ENCODE measurements at places on chromosomes 3 and 15.
A peak's percentile ranks its signal among the peaks of the same experiment; 100 is the strongest.

DNA sequence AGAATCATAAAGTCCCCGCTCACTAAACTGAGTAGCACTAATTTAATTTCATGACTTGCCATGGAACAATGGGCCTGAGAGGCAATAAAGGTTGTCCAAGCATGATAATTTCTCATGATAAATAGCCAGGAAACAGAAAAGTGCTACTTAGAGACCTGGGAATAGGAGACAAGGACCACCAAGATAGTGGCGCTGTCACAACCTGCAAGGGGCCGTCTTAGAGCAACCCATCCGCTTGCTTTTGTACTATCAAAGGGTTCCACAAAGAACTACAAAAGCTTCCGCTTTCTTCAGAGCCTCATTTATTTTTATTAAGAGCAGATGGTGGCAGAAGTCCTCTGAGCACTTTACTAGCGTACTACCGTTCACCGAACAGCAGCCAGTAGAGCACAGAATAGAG is 421.7 kb upstream of the GRM7 start:
- DNase-seq: no peak

GRCh38 chr15:68389936-68390817 is 41.8 kb downstream of the ITGA11 start:
- no peak for DNase-seq

DNA sequence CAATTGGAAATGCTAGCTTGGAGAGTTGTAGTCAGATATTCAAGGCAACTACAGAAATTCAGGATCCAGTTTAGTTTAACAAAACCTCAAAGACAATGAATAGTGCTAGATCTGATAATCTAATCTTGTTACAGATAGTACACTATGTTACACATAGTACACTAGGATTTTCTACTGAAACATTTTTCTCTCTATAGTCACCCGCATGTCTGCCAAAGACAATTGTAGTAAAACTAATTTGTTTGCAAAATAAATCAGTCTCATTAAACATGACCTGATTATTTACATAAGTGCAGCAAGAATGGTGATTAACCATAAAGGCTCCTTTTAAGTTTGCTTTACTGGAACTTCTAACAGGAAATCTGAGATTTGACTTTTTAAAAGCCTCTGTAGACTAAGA is 52.0 kb downstream of the ILDR1 start:
- DNase-seq: no peak

DNA sequence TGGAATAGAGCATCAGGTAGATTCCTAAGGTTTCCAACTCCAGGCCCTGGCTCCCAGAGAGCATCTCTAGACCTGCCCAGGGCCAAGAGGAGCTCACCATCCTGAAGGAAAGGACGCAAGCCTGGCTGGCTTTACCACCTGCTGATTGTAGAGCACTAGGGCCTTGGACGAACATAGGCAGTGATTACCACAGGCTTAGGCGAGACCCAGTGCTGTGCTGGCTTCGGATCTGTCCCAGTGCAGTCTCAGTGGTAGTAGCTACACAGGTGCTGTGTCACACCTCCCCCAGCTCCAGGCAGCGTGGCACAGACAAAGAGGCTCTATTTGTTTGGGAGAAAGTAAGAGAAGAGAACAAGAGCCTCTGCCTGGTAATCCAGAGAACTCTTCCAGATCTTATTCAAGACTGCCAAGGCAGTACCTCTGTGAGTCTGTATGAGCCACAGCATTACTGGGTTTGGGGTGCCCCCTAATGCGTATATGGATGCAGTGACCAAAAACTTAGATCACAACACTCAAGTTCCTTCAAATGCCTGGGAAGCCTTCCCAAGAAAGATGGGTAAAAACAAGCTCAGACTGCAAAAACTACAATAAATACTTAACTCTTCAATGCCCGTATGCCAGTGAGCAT is 25.4 kb downstream of the ISG20 start:
- peak; percentile 28 for DNase-seq

- no peak for DNase-seq
These were observed 596.0 kb downstream of the NTRK3 start for GRCh38 chr15:87660251-87661129.

DNA sequence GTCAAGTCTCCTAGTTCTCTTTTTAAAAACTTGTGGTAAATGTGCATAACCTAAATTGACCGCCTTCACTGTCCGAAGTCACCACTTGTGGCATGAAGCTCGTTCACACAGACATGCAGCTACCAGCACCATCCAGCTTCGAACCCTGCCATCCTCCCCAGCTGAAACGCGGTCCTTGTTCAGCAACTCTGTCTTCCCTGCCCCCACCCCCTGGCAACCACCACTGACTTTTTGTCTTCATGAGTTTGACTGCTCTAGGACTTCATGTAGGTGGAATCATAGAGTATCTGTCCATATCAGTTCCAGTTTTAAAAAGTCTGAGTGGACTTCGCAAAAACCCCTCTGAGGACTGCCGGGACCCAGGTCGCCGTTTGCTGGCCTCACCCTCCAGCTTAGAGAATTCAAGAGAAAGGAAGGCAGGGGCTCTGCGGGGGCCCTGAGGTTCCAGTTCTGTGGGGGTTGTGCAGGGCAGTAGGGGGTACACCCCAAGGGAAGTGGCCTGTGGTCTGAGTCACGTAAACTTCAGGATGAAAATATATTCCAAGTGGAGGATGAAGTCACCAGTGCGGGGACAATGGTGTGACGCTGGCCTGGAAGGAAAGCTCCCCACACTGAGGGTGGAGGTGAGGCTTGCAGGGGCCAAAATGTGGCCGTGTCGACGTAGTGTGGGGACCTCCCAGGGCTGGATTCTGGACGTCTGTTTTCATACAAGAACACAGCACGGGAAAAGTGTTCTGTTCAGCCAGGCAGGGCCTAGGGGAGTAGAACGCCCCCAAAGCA is 67.6 kb downstream of the ABTB1 start:
- peak; percentile 9 for DNase-seq

GRCh38 chr3:45180899-45181298 is 34.7 kb upstream of the CDCP1 start:
- DNase-seq: no peak

GRCh38 chr15:63084806-63085205 is 36.9 kb upstream of the LACTB start:
- no peak for DNase-seq

DNA sequence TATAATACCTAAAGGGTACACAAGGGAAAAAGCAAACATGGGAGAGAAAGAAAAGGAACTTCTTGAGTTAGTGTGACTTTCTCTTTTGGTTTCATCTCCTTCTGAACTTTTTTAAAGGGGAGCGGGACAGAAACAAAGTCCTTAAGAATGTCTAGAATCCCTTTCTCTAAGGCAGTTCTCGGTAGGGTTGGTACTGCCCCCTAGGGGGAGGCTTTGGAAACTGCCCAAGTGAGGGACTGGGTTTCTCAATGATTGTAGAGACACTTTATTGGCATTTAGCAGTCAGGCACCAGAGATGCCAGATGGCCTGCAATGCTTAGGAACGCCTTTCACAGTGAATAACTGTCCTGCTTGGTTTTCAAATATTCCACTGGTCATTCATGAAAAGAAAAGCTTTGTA is 172.7 kb downstream of the WDR72 start:
- peak; percentile 65 for DNase-seq

- DNase-seq: no peak
These were observed 91.8 kb upstream of the BCL6 start for GRCh38 chr3:187836823-187837770.

DNA sequence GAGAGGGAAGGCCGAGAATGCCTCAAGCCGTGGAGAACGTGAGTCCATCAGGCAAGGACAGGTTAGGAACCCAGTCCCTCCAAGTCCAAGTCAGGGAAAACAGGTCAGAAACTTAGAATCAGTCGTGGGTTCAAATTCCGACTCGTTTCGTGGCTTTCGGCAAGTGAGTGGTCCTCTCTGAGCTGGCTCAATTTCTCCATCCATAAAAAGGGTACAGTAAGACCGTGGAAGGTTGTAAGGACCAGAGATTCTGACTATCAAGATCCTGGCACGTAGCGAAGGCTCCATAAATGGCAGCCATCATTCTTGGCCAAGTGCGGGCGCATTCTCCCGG is 604 bp upstream of the MED12L start:
- DNase-seq: no peak

GRCh38 chr15:97504031-97504792 is 456.3 kb upstream of the ARRDC4 start:
- no peak for DNase-seq

DNA sequence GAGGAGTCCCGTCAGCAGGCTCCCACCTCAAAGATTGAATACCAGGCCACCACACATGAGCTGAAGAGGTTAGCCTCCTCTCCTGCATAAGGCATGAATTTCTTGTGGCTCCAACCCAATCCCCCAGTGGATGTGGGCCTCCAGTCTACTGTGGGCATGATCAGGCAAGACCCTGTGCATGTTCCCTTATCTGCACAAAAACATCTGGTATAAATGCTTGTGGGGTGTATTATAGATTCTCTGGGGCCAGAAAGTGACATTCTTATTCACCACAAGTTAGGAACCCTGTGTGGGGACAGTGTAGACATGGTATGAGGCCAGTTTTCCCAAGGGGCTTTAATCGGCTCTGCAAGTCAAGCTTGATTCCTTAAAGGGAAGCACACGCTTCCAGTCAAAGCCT is 18.2 kb upstream of the UBP1 start:
- DNase-seq: no peak

DNA sequence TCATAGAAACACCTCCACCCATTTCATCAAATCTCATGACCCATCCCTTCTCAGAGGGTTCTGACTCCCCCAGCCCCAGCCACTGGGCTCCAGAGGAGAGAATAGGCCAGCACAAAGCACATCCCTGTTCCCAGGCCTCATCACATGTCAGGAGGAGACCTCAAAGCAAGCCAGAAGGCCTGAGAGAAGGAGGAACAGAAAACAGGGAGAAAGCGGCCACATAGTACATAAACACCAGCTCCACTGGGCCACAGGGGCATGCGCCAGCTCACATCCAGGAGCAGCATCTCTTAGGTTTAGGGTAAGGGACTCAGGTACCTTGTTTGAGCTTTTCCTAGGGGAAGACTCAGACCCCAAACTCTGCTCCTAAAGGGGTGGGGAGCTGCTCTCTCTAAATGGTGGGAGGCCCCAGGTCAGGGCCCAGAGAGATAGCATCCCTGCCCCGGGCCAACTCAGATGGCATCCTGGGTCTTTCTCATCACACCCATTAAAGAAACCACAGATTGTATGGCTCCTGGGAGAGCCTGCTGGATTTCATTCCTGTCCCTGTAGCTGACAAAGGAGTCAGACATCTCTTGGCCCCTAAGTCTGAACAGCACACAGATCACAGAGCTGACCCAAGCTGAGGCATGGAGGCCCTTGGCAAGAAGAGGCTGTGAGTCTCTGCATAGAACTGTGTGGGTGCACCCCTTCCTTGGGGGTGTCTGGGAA is 2.5 kb downstream of the SHF start:
- no peak for DNase-seq

DNA sequence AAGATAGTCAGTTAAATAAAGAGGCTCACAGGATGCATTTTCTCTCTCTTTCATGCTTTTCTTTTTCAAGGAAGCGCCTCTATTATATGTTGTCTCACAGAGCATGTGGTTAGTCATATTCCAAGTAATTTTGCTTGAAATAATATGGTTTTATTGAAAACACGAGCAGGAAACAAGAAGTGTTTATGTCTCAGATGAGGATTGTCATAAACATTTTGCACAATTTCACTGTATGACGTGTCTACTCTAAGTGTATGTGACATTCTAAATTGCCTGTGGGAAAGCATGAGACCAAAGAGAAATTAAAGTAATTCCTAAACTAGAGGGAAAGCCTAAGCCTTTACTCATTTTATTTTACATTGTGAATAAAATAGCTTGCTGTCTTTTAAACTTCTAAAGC is 818.6 kb downstream of the EPHA3 start:
- no peak for DNase-seq

DNA sequence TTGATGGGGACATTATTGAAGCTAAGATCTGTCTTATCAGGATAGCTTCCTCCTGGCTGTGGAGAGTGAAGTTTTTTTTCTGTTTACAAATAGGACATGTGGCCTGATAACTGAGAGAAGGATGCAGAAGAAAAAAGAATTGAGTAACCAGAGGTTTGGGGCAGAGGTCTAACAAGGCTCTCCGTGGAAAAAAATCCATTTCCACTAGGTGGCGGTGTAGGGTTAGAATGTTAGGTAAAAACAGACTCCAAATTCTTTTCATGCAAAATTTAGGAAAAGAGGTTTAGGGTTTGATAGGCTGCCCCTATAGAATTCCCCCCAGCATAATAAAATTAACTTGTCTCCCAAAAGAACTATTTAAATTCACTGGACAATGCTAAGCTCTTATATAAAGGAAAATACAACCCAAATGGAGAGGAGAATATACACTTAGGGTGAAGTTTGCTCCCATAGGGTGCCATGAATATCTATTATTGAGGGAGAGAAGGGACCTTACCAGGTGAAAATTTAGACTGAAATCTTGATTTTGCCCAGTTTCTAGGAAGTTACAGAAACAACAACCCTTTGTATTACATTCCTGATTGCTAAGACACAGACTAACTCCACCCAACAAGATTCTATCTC is 1560.4 kb downstream of the OTOL1 start:
- DNase-seq: peak; percentile 16

DNA sequence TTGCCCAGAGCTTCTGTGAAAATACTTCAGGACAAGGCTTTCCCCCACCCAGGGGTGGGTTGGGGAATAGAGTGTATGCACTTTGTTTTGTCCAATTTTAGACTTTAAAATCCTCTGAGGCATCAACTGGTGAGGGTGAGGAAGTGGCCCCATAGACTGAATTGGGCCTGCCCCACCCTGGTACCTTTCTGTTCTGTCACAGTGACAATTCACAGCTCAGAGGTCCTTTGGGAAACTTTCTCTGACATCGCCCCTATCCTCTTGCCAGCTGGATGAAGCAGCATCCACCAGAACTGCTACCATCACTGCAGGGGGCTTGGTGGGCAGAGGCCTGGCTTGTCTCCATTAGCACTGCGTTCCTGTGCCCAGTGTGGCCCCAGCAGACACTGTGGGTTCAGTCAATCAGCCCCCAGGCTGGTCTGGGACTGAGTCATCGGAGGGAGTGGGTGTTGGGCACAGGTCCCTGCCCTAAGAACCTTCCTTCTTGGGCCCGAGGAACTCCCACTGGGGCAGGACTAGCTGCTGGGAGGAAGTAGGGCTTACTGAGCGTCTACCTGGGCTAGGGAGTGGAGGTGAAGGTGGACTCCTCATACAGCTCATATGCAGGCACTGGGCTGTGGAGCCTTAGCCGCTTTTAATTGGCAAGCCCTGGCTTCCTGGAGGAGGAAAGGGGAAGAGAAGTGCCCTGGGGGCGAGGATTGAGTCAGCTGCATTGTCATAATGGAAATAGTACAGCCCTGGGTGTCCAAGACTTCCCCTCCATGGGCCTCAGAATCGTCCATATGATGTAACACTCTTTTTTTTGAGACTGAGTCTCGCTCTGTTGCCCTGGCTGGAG is 1.5 kb upstream of the PPM1M start:
- DNase-seq: no peak

- DNase-seq: no peak
These were observed 19.0 kb downstream of the MESD start for GRCh38 chr15:80970658-80971057.

GRCh38 chr15:42457445-42458442 is 33.2 kb downstream of the ZNF106 start:
- peak; percentile 78 for DNase-seq

- no peak for DNase-seq
These were observed 787 bp upstream of the SLMAP start for GRCh38 chr3:57755368-57755675.
